ENCODE measurements at places on chromosomes 4 and X. TPM values are rescaled to one million over a fixed set of nuclear protein-coding genes. Genes with fewer than 3 reads are reported as not detected.

- H3K36me3 ChIP-seq = no peaks in the 10 kb centered on the region
- no peaks in the 10 kb centered on the region for H3K4me1 ChIP-seq
- no peaks in the 10 kb centered on the region for H3K27me3 ChIP-seq
- no peak overlapping the region for H3K4me3 ChIP-seq
- H3K27ac ChIP-seq = no peak overlapping the region
Observed at GRCh38 chr4:154958621-154959358, 177.7 kb downstream of the RBM46 start.

PCDH18 gene
- total RNA-seq = 0.49 TPM

- 0 out of 2 replicates have a peak, but pooled peaks cover 4% of the 10 kb centered on the region for H3K4me1 ChIP-seq
- H3K36me3 ChIP-seq = no peaks in the 10 kb centered on the region
- DNase-seq = peak; percentile 80
- no peak overlapping the region for H3K4me3 ChIP-seq
Observed at GRCh38 chr4:7987148-7987989, 47.7 kb upstream of the AFAP1 start.

MID2 gene
- 1.8 TPM for total RNA-seq

GRCh38 chr4:149796381-149796780 is 19.3 kb downstream of the IQCM start:
- H3K27me3 ChIP-seq = no peaks in the 10 kb centered on the region
- no peak overlapping the region for H3K4me3 ChIP-seq
- no peaks in the 10 kb centered on the region for H3K4me1 ChIP-seq
- no peaks in the 10 kb centered on the region for H3K36me3 ChIP-seq

DNA sequence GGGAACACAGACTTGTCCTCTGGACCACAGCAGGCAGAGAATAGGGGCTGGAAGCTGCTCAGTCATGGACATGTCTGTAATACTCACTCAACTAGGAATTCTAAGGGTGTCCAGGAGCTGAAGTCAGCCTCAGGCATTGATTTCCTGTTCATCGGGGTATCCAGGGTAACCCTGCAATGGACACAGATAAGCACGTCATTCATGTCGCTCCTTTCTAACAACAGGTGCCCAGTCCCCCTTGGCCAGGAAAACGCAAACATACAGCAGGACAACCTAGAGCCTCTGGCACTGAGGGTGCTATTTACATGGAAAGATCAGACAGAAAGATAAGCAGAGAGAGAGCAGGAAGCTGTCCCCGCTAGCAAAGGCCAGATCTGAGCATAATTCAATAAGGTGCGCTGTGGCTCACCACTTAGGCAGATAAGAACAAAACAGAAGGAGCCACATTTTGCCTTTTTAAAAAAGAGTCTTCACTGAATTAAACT is 21.3 kb downstream of the QDPR start:
- no peaks in the 10 kb centered on the region for H3K36me3 ChIP-seq
- H3K27me3 ChIP-seq = no peaks in the 10 kb centered on the region
- H3K27ac ChIP-seq = no peak overlapping the region
- DNase-seq = no peak
- no peak overlapping the region for H3K4me3 ChIP-seq

DCAF4L1 gene
- 0.36 TPM for total RNA-seq

Measured in Caco-2 (cell line).